ENCODE measurements at places on chromosomes 5 and 9.

- no peak for DNase-seq
Measured at GRCh38 chr9:128043467-128043868, 23.7 kb downstream of the NAIF1 start.

GRCh38 chr5:1474183-1474839, 29.1 kb upstream of the SLC6A3 start:
- DNase-seq = no peak

DNA sequence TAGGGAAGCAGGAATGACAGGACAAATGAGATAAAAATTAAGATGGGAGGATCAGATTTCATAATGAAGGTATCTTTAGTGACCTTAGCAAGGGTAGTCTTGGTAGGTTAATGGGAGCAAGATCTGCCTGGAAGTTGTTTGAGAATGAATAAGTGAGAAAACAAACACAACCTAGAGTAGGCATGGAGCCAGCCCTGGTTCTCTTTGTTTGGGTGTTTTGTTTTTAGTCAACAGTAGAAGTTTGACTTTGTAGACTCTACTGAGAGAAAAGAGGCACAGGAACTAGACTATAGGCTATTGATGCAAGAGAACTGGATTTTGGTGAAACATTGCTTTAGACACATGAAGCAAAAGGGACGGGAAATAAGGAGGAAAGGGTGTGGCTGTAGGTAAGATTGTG, 40.3 kb downstream of the KCNN2 start:
- DNase-seq = no peak

DNA sequence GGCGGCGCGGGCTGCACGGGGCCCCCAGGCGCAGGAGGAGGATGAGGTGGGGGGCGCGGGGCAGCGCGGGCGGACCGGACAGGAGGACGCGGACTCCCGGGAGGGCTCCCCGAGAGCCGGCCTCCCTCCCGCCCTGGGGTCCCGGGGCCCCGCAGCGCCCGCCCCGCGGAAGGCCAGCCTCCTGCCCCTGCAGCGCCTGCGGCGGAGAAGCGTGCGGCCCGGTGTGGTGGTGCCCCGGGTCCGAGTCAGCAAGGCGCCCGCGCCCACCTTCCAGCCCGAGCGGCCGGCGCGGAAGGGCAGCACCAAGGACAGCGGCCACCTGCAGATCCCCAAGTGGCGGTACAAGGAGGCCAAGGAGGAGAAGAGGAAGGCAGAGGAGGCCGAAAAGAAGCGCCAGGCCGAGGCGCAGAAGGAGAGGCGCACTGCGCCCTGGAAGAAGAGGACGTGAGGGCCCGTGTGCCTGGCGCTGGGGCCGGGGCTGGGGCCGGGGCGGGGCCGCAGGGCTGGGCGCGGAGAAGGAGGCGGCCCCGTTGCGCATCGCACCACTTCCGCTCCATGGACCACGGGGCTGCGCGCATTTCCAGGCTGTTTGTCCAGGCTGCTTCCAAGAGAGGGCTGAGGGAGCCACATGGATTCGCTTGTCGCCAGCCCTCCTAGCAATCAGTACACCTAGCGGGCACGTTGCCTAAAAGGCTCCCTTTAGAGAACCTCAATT, 86.0 kb downstream of the ANKRD33B start:
- DNase-seq = no peak

DNA sequence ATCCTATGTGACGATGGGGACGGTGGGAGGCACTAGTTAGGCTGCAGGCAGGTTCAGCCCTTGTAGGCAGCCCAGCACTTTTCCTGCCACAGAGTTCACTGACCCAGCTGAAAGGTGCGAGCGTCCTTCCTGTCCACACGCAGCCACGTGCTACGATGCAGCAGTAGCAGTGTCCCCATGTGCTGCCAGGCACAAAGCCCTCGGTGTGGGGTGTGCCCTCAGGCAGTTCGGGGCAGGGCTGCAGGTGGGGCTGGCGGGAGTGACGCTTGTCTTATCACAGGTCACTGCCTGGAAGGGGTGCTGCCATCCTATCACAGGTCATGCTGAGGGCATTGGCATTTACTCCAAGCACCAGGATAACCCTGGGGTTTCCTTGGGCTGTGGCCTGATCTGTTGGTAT, 46.8 kb upstream of the CLPTM1L start:
- DNase-seq = no peak

DNA sequence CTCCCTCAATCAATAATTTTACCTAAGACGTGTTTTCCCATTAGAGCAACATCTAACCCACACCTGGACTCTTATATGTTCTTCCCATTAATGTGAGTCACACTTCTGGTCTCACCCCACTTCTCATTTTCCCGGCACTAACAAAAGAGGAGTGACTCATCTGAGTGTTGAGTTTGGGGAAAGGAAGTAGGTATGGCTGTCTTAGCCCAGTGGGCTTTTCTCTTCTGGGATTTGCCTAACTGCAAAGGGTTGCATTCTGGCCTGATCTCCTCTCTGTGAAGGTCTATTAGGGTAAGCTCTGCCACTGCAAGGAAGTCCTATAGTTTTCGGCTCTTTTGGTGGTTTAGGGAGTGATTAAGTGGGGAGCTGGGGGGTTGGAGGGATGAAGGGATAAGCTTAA, 195.6 kb downstream of the KIAA0825 start:
- no peak for DNase-seq

DNA sequence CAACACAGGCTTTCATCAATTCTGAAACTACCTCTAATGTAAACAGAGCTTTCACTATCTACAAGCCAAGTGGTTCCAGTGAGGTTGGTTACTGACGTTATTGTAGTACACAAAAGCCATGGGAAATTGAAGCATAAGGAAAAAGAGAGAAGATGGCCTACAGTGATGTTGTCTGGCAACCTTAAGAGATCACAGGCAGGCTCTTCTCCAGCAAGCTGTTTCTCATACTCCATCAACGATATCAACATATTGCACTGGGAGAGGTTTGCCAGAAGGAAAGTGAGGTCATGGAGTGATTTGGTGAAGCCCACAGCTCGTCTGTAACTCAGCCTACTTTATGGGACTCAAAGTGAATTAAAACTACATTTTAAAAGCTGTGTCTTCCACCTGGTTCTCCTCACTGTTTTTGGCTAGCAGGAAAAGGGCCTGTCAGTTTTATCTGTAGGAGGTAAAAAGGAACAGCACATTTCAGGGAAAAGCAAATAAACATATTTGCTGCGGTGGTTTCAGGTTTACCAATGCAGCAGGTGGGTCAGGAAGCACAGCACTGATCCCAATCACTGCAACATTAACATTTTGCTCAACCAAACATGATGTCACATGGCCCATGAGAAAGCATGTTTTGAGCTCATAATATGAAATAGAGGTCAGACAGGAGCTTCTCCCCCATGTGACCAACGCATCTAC, 72.9 kb downstream of the ARSB start:
- no peak for DNase-seq

DNA sequence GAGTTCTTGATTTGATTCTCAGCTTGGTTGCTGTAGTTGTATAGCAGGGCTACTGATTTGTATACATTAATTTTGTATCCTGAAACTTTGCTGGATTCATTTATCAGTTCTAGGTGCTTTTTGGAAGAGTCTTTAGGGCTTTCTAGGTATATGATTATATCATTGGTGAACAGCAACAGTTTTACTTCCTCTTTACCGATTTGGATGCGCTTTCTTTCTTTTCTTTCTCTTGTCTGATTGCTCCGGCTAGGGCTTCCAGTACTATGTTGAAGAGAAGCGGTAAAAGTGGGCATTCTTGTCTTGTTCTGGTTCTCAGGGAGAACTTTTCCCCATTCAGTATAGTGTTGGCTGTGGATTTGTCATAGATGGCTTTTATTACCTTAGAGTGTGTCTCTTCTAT, 158.9 kb downstream of the SAXO1 start:
- no peak for DNase-seq

GRCh38 chr5:82591021-82591515, 312.9 kb upstream of the RPS23 start:
- no peak for DNase-seq
